Stimulated activated CD8-positive, alpha-beta memory T cell treated with anti-CD3 and anti-CD28 coated beads, Interleukin-4, amount 100 ng/mL, for 4 hours (primary cell): ENCODE measurements at places on chromosomes 1 and 21.

DNA sequence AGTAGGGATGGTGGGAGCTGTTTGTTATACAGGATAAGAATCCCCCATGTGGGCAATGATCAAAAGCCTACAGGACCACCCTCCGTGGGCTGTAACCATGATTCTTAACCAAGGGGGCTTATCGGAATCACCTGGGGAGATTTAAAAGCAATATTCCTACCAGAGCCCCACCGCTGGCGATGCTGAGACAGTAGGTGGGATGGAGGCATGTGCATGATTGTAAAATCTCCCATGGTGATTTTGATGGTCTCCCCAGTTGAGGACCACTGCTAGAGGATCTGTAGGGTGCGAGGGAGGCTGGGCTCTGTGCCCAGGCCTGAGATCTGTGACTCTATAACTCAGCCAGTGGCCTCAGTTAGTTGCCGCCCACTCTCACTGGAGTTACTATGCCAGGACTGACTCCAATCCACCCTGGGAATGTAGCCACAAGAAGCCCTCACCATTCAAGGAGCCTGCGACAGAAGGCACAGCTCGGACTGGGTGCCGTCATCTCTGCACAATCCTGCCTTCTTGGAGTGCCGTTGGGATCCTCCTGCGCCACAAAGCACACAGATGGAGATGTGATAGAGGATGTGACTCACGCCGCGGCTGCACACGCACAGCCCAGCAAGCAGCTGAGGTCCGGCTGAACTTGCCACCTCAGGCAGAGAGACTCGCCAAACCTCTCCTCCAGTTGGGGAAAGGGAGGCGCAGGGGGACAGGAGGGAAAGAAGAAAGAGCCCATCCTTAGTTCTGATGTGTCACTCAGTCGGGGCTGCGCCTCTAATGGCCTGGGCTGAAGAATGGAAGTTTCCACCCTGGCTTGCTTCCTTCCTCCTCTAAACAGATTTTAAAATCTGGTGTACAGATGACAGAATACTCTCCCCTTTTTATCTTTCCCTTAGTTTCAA lies 26.5 kb downstream of the AKNAD1 start:
- no peak for DNase-seq

DNA sequence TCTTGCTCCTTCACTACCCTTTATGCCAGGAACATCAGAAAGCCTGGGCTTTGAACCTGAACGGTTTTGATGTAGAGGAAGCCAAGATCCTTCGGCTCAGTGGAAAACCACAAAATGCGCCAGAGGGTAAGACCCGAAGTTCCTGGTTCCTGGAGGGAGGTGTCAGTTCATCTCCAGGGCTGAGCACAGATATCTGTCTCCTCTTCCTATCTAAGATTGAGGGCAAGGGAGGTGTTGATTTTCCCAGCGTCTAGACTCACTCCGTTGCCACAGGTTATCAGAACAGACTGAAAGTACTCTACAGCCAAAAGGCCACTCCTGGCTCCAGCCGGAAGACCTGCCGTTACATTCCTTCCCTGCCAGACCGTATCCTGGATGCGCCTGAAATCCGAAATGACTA lies 915 bp downstream of the CDC20 start:
- no peak for DNase-seq

DNA sequence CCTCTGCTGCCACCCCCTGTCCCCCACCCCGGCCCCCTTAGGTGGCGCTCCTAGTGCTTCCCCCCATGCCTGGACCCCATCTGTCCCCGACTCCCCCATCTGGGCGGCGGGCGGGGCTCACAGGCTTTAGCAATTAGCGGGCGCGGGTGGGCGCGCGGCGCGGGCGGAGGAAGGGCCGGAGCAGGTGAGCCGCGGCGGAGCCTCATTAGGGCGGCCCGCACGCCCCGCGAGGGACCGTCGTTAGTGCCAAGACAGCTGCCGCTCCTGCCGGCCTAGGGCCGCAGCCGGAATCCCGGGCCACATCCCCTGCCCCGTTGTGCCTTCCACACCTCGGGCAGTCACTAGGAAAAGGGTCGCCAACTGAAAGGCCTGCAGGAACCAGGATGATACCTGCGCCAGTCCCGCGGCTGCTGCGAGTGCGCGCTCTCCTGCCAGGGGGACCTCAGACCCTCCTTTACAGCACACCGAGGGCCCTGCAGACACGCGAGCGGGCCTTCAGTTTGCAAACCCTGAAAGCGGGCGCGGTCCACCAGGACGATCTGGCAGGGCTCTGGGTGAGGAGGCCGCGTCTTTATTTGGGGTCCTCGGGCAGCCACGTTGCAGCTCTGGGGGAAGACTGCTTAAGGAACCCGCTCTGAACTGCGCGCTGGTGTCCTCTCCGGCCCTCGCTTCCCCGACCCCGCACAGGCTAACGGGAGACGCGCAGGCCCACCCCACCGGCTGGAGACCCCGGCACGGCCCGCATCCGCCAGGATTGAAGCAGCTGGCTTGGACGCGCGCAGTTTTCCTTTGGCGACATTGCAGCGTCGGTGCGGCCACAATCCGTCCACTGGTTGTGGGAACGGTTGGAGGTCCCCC lies 7.6 kb downstream of the OLIG2 start:
- no peak for DNase-seq

GRCh38 chr1:90952906-90953305 lies 68.9 kb downstream of the ZNF644 start:
- DNase-seq = no peak

DNA sequence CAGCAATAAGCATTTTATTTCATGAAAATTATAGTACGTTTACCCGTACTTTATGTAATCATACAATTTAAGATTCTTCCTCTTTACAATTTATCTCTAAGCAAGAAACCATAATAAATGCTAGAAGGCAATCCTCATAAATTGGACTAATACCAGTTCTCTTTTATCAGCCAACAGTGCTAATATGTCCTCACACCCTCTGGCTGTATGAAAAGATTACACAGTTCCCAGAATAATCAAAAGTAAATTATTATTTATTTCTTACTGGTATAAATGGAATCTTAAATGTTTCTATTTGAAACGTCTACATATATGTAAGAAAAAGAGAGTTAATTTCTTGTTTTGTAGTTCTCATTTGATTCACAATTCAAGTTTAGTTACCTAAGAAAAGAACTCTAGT lies 3.1 kb upstream of the CDKN2C start:
- no peak for DNase-seq

GRCh38 chr1:191671236-191671635 lies 487.0 kb upstream of the RGS18 start:
- no peak for DNase-seq

GRCh38 chr1:196295766-196296165 lies 312.5 kb downstream of the KCNT2 start:
- DNase-seq = no peak

- no peak for DNase-seq
Measured at GRCh38 chr21:37655611-37656300, 260.5 kb downstream of the KCNJ6 start.

GRCh38 chr21:45302082-45303061 lies 14.7 kb upstream of the POFUT2 start:
- no peak for DNase-seq

- DNase-seq = no peak
Measured at GRCh38 chr1:161267321-161267720, 8.8 kb downstream of the PCP4L1 start.

DNA sequence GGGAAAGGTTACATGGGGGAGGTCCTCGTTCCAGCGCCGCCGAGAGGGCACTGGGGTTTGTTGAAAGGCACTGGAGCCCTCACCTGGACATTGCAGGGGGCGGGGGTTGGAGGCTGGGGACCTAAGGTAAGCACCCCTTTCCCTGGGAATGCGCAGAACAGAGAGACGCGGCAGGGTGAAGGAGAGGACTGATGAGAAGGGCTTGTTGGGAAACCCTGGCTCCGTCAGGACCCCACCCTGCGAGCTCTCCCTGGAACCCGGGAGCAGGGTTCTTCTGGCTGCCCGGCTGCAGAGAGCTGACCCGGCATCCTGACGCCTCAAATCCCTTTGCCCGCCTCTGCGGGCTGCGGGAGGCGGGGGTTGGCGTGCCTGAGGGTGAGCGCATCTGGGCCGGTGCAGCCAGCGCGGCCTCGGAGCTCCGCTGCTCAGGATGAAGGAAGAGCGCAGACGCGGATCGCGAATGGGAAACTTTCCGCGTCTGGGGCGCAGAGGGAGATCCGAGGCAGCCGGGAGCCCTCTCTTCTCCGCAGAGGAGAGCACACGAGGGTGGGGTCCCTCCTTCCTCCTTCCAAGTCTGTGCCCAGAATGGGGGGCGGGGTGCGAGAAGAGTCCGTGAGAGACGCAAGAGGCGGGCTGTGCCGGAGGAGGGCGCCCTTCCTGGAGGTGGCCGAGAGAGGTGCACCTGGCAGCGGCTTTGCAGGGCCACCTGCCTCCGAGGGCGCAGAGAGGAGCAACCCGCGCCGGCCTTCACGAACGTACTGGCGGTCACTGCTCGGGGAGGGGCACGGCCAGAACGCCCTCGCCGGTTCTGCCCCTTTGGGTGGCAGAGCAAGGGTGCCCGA lies 2.4 kb downstream of the IGSF21 start:
- no peak for DNase-seq

GRCh38 chr1:151905070-151905442 lies 4.3 kb downstream of the THEM4 start:
- DNase-seq = peak; percentile 12

DNA sequence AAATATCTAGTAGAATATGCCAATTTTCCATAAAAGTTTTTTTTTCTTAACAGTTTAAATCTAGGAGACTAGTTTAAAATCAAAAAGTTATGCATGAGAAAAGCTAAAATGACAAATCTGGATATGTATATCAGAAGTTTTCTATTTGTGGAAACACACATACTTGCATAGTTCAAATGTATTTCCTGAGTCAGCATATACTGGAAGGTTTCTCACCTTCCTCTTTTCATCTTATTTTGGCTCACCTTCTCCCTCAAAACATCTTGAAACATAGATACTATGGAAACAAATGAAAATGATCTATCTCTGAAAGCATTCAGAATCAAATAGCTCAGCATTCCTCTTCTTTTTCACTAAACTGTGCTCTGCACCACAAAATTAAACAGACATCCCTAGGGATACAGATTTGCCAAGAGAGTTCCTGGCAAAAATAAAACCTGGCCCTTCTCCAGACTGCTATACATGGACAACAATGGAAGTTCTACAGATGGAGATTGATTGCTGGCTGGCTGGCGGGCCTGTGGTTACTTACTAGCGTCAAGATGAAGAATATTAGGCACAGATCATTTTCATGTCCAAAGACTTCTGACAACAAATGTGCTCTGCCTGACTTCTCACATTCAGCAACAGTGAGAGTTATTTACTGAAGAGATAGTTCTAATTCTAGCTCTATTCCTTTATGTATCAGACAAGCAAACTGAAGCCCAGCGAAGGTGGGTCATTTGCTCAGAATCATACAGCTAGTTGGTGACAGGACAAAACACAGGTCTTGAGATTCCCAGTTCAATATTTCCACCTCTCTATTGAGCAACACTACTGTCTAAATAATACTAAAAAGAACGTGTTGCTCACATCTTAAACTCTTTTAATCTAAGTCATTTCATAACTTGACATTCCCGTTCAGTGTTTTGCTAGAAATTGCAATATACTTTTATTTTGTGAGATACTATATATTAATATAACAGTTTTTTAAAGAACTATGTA lies 26.6 kb downstream of the DIPK1A start:
- no peak for DNase-seq

GRCh38 chr1:39488012-39488545 lies 3.4 kb upstream of the BMP8A start:
- no peak for DNase-seq

DNA sequence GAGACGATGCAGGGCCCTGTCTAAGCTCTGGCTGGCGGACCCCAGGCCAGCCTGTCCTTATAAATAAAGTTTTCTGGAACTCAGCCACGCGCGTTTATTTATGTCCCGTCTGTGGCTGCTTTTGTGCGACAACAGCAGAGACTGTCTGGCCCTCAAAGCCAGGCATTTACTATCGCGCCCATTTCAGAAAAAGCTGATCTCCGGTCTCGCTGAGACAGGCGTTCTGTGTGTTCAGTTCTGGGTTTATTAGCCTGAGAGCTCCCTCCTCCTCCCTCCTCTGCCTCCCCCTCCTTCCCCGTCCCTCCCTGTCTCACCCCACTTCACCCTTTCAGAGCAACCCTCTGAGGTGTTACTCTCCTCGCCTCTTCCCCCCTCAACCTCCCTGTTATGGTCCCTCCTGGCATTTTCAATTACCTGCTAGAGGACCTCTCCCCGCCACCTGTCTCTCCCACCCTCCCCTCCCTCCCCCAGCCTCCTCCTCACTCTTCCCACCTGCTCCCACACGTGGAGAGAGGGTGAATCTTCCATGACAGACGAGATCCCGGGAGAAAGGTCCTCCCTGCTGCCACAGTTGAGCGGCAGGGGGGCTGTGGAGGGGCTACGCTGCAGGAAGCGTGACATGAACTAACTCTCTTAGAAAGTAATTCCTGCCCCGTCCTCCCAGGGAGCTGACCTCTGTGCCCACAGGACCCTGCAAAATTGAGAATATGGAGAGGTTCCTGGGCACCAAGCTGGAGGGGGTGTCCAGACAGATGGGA lies 59.9 kb downstream of the SPSB1 start:
- DNase-seq = no peak
